ENCODE measurements at places on chromosomes 12 and 14.
A peak's percentile ranks its signal among the peaks of the same experiment; 100 is the strongest.

- no peak for DNase-seq
Observed at GRCh38 chr14:99148131-99148530, 123.9 kb downstream of the BCL11B start.

DNA sequence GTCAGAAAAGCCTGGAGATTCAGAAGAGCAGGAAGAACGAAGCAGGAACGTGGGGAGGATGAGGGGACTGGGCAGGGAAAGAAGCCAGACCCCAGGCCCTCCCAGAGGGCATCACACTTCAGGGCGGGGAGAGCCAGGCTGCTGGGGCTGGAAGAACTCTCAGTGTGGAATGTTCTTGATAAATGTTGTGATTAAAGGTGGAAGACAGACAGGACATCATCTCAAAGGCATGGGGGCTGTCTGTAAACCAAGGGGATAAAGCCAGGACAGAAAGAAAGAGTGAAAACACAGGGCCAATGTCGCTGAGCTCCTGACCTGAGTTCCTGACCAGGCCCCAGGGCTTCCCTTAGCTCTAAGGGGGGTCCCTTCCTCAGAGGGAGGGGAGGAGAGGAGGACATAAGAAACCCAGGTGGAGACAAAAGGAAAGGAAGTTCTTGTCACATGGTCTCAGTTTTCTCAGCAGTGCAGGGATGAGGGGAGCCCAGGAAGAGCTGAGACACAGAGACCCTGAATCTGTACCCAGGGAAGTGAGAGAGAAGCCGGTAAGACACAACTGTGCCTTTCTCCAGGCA is 56.3 kb downstream of the SETD3 start:
- no peak for DNase-seq

DNA sequence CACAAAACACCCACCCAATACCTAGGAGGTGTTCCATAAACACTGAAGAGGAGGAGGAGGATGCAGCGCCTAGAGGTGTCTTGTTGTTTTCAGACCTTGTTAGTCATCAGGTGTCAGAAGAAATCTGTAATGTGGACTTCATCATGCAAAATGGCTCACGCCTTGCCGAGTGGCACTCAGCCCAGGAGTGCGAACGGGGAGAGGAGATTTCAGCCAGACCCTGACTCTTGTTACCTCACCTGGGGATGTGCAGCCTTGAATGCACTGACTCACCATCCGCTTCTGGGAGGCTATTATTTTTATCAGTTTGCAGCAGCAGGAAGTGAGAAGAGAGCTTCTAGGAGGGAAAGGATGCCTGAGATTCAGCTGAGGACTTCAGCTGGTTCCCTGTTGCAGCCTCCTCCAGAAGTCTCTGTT is 48.2 kb upstream of the PLXNC1 start:
- DNase-seq, result no peak

- DNase-seq, result no peak
Observed at GRCh38 chr12:6294156-6295093, 16.1 kb upstream of the PLEKHG6 start.

GRCh38 chr14:88960496-88960895 is 136.0 kb downstream of the TTC8 start:
- no peak for DNase-seq

DNA sequence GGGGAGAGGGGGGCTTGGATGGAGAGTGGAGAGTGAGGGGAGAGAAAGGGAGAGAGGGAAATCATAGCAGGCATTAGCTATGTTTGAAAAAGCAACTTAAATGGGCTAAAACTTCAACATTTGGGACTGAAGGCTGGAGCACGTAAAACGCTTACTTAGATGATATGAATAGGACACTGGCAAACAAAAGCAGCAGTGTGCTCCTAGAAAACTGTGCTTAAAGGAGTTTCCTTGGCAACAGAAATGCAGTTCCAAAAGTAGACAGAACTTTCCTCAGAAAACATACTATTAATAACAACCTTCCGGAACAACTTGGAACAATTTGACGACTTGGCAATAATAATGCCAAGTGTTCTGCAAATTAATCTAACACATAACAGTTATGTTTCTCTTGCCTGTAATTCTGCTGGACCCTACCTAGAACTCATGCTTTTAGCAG is 235.5 kb upstream of the NPAS3 start:
- DNase-seq, result no peak

- peak; percentile 74 for DNase-seq
Observed at GRCh38 chr12:59113831-59114615, 193.7 kb upstream of the LRIG3 start.

- no peak for DNase-seq
Observed at GRCh38 chr12:48982397-48983080, 4.4 kb downstream of the WNT1 start.

DNA sequence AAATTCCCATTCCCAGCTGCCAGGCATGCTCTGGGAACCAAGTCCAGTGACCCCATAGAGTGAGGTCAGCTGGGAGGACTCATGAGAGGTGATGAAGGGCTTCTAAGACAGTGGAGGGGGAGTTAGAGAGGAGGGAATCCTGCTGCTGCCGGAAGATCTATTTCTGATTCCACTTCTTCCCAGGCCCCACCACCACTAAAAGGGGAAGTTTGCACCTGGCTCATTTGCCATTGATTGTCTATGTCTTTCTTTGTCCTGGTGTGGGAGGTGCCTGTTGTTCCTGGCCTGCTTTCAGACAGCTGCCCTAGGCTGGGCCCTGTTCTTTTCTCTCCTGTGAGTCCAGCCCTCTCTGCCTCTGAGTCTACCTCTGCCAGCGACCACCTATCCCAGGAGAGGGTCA is 3.0 kb upstream of the KRT6A start:
- no peak for DNase-seq

- DNase-seq, result no peak
Observed at GRCh38 chr12:70408004-70408790, 42.1 kb downstream of the KCNMB4 start.

DNA sequence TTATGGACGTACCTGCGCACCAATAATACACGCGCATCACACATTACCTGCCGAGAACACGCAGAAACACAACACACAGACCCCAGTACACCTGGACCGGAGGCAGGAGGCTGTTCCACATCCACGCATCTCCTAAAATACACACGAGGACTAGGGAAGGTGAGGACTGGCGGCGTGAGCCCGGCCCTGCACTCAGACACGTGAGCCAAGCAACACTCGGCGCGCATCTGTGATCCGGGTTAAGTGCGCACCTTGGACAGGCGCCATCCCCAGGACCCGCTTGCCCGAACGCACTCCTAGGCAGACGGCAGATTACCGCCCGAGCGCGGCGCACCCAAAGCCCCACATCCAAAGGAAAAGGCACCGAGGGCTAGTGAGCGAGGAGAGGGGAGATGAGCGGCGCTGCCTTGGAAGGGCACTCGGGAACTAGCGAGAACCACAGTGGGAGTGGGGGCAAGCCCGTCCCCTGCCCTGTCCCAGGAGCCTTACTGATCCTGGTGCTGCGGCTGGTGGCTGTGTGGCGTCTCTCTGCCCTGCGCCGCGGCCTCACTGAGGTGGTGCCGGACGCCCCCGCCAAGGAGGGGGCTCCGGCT is 417 bp downstream of the GLS2 start:
- no peak for DNase-seq

GRCh38 chr12:2967651-2968050 is 8.5 kb downstream of the TEAD4 start:
- DNase-seq, result no peak

DNA sequence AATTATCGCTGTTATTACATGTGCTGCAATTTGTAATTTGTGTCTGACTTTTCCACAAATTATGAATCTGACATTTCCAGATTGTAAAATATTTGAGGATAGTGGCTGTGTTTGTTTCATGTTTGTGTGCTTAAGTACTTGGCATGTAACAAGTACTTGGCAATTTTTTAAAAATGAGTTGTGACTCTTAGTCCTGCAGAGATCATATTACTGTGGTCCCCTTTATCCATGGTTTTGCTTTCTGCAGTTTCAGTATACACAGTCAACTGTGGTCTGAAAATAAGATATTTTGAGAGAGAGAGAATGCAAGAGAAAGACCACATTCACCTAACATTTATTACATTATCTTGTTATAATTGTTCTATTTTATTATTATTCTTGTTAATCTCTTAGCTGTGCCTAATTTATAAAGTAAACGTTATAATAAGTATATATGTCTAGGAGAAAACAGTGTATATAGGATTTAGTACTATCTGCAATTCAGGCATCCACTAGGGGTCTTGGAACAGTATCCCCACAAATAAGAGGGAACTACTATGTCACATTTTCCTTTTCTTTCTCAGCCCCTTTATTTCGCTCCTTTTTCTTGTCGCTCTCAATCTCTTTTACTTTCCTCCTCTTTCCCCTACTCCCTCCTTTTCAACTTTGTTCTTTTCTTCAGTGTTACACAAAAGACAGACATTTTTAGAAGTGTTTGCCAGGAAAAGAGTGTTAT is 176.1 kb downstream of the FUT8 start:
- no peak for DNase-seq

DNA sequence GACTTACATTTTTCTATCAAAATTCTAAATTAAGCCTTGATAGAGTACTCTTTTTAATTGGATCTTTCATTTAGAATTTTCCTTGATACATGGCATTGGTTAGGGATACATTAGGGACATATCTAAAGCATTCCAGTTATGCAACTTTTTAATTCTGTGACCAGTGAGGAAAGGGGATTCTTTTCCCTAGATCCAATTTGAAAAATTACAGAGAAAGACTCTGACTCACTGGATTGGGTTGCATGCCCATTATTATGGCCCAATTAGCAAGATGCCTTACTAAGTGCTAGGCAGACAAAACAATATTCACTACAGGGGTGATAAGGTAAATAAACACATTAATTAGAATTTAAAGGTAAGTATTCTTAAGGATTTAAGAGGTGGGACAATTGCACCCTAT is 5.2 kb upstream of the RAD52 start:
- DNase-seq, result no peak

DNA sequence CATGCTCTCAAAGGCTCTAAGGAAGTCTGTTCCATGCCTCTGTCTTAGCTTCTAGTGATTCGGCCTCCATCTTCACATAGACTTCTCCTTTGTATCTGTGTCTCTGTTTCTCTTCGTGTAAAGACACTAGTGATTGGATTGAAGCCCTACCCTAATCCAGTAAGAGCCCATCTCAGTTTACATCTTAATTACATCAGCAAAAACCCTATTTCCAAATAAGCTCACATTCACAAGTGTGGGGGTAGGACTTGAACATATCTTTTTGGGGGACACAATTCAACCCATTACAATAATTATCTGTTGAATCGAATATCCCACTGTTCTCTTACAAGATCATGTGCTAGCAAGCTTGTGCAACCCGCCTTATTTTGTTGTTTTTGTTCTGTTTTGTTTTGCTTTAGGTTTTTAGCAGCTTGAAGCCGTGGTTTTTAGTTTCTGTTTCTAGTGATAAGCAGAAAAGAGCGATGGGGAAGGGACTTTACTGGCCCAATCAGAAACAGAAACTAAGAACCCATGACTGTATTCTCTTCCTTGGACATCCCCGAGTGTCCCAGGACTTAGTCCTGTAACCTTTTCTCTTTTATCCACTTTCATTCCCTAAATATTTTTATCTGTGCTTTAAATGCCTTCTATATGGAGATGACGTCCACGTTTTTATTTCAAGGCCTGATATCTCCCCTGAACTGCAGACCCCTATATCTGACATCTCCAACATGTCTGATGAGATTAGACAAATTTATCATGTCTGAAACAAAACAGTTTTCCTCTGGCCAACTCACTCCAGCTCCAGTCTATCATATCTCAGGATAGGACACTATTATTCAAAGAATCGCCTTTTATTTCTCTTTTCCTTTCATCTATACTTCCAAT is 353.0 kb downstream of the CCDC91 start:
- DNase-seq, result no peak

GRCh38 chr12:124543052-124543589 is 24.3 kb downstream of the NCOR2 start:
- no peak for DNase-seq

DNA sequence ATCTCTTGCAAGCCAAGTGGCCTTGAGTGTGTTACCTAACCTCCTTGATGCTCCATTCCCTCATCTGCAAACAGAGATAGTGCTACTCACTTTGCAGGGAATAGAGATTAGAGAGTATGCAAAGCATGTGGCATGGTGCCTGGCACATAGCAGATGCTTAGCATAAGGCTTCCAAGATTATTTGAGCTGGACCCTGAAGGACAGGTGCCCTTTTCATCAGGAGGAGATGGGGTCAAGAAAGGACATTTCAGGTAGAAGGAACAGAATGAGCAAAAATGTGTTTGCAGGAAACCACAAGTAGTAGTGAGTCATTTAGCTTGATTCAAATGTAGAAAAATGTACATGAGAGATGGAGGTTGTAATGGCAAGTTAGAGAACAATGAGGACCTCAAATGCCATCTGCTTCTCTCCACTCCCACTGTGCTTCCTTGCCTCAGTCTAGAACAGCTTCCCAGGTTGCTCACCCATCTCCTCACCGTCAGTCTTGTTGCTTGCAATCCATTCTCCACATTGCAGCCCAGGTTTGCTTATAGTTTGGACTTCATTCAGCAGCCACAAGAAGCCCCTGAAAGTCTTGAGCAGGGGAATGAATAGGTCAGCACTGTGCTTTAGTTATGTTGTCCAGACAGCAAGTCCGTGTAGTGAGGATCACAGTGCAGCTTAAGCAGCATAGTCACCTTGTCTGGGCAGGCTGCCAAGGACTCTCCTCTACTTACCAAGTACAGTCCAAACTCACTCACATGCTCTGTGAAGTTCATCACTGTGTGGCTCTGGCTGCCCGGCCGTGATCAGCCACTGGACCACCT is 536.3 kb upstream of the CCDC196 start:
- no peak for DNase-seq

DNA sequence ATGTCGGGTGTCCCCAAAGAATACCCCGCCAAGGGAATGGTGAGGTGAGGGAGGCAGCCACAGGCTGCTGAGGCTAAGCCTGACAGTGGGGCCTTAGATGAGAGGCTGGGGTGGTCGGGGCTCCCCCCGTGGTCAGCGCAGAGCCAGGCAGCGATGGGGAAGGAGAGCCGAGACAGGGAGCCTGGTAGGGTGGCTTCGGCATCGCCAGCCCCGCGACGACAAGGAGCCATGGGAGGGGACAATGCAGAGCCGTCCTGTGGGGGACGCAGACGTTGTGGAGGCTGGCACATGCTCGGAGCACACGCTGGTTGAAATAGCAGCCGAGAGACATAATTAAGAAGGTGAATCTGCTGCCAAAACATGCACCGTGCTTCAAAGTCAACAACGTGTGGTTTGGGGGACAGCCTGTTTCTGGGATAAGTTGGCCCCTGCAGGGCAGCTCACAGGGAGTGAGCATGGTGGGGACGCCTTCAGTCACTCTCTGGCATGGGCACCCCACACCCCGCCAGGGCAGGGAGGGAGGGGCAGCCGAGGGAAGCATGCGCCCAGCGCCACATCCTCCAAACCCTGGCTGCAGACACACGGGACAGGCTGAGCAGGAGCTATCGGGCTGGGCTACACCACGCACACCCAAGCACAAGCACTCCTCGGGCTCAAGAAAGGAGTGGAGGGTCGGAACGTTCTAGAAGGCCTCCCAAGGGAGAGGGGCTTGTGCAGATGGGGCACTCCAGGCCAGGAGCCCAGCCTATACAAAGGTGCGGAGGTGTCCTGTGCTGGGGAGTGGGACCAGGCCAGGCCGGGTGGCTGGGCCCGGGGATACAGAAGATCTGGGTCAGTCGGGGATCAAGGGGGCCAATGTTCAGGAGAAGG is 66.6 kb upstream of the C14orf180 start:
- DNase-seq, result no peak

GRCh38 chr12:59916988-59917387 is 321.2 kb downstream of the SLC16A7 start:
- no peak for DNase-seq

Measured in inflammatory macrophage (primary cell).